ENCODE measurements at places on chromosomes 12 and 14. TPM values are rescaled to one million over a fixed set of nuclear protein-coding genes. Genes with fewer than 3 reads are reported as not detected.

DNA sequence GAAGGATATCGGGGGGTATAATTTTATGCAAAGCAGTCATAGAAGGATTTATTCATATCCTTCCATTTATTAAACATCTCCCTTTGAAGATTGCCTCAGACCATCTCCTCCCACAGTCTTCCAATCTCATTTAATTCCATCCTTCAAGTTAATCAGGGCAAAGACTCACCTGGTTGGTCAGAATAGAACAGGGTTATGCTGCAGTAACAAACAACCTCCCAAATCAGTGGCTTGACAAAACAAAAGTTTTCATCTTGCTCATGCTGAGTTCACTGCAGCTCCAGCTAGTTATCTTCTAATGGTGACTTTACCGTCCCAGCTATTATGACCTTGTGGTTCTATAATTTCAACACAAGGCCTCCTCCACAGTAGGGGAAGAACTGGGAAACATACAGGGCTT, 48.8 kb upstream of the MTERF2 start:
- DNase-seq = no peak

- no peak for DNase-seq
Measured at GRCh38 chr14:37034410-37035285, 137.8 kb downstream of the SLC25A21 start.

The COX8C gene
- total RNA-seq = not detected

DNA sequence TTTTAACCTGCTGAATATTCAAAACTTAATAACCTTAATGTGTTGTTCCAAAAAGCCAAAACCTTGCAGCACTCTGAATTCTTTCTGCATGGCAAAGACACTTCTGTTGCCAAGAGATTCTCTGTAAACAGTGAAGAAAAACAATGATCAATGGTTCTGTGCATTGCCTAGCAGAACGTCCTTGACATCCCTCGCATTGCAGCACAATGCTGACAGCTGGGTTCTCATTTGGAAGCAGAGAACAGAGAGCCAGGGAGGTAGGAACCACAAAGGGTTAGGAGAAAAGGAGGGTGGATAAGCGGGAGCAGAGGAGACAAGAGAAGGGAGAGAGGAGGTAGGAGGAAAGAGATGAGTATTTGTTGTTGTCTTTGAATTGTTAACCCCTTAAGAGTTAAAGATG, 501.1 kb downstream of the NAV3 start:
- no peak for DNase-seq

GRCh38 chr14:26863736-26864135, 265.9 kb upstream of the NOVA1 start:
- DNase-seq = peak; percentile 74

- DNase-seq = no peak
Measured at GRCh38 chr12:59080101-59080500, 159.8 kb upstream of the LRIG3 start.

DNA sequence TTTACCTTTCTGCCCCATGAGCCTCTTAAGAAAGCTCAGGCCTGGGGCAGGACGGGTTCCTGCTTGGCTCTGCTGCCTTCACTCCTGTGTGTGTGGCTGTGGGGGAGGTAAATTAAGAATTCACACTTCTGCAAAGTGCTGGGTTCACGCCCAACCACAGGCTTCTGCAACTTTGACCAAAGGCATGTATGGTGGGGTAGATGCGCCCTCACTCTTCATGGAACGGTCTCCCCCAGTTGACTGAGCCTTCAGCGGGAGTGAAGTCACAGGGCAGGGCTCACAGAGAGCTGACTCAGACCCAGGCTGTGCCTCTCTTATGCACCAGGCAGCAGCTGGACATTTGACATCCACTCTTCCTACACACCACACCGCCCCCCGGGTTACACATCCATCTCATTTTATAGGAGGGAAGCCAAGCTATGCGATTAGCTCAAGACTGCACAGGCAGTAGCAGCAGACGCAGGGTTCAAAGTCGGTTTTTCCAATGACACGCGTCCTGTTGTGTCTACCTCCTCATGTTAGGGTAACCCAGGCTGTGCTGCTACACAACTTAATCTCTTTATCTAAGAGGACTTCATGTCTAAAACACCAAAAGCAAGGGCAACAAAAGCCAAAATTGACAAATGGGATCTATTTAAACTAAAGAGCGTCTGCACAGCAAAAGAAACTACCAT, 15.4 kb upstream of the BCL11B start:
- no peak for DNase-seq

The MFAP5 gene
- total RNA-seq = 0.85 TPM

DNA sequence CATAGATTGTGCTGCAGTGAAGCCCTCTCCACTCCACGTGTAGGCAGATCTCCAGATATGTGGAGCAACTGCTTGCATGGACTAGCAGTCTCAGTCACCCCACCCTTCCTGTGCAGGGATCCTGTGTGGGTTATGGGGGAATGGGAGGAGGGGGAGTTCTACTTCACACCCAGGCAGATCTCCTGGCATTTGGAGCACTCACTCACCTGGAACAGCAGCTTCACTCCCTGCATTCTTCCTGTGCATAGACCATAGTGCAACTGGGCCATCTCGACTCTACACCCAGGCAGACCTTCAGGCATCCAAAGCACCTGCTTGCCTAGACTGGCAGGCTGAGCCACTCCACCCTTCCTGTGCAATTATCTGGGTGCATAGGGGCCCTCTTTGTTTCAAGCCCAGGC, 96.0 kb upstream of the PCED1B start:
- DNase-seq = peak; percentile 67

- DNase-seq = no peak
Measured at GRCh38 chr14:97788846-97789526, 991.8 kb downstream of the VRK1 start.

DNA sequence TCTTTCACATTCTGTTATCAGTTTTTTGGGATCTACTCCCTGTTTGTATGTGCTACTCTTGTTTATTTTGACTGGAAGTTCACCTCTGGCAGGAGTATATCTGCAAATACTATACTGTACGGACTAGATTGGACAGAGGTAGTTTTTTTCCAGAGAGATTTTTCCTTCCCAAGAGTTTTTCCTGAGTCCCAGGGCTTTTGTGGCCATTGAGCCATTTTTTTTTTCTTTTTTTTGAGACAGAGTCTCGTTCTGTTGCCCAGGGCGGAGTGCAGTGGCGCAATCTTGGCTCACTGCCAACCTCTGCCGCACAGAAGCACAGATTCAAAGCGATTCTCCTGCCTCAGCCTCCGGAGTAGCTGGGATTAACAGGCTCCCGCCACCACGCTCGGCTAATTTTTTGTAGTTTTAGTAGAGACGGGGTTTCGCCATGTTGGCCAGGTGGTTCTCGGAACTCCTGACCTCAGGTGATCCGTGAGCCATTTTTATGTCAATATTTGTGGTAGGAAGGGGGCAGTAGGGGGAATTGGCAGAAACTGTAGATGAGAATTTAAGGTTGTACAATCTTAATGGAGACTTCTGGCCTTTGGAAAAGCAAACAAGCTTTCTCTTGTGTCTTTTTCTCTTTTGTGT, 19.4 kb downstream of the KTN1 start:
- peak; percentile 42 for DNase-seq

The BCL7A gene
- total RNA-seq = 24.8 TPM

- DNase-seq = peak; percentile 72
Measured at GRCh38 chr12:81450920-81451739, 308.0 kb downstream of the PPFIA2 start.

- no peak for DNase-seq
Measured at GRCh38 chr12:18461758-18462157, 200.4 kb downstream of the PIK3C2G start.

The SUOX gene
- total RNA-seq = 17.2 TPM

DNA sequence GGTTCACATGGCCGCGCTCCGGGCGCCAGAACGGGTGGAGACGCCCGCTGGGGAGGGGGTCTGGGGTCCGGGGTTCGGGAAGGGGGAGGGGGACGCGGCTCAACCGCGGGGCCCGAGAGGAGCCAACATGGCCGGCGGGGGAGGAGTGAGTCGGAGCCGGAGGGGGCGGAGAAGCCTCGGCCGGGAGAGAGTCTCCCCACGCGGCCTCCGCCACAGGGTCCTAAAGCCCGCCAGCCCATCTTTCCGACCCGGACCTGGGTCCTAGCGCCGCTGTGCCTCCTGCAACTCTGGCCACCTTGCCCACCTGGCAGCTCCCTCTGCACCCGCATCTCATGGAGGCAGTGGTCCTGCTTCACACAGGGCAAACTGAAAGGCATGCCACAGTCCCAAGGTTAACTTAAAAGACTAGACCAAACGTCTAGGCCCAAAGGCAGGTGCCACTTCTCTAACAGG, at the start of gene BAZ2A:
TSS of gene BAZ2A (minus strand) at position 147 of the 453 bp plus-strand sequence. CDS start 12,796 bp downstream, outside the sequence.
- peak; percentile 47 for DNase-seq

- no peak for DNase-seq
Measured at GRCh38 chr12:80059875-80060274, 39.5 kb upstream of the OTOGL start.

The DPPA3 gene
- total RNA-seq = not detected

The PRPH gene
- total RNA-seq = not detected

The KCNA5 gene
- total RNA-seq = not detected

DNA sequence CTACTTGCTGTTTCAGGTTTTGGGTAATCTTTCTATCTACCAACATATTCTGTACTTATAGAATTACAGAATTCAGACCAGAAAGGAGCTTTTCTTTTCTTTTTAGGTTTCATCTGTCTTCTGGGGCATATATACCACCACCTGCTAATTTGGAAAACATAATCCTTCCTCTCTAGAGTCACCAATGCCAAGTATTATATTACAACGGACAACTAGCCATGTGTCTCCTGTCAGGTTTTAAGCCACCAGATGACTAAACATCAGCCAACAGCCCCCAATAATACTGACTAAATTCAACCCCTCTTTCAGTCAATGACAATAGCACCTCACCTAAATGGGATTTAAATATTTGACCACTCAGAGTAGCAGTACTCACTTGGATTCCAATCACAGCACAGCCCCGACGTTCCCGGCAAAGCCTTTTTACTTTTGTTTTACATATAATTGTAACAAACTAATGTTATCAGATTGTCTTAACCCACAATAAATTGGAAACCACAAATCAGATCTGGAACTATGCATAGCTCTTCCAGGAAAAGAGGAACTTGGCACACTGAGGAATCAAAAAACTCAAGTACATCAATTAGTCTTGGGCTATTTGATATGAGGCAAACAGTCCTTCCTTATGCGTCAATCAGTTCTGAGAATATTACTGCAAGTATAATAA, 13.5 kb downstream of the SLC11A2 start:
- no peak for DNase-seq

The TAS2R30 gene
- 0.52 TPM for total RNA-seq

The PTPRQ gene
- total RNA-seq = 0.17 TPM

The BMP4 gene
- total RNA-seq = 1.2 TPM
